Esophagus muscularis mucosa (tissue), 4 donors: ENCODE measurements at places on chromosomes 1 and 21. TPM values are rescaled to one million over a fixed set of nuclear protein-coding genes. Genes with fewer than 3 reads are reported as not detected.

DNA sequence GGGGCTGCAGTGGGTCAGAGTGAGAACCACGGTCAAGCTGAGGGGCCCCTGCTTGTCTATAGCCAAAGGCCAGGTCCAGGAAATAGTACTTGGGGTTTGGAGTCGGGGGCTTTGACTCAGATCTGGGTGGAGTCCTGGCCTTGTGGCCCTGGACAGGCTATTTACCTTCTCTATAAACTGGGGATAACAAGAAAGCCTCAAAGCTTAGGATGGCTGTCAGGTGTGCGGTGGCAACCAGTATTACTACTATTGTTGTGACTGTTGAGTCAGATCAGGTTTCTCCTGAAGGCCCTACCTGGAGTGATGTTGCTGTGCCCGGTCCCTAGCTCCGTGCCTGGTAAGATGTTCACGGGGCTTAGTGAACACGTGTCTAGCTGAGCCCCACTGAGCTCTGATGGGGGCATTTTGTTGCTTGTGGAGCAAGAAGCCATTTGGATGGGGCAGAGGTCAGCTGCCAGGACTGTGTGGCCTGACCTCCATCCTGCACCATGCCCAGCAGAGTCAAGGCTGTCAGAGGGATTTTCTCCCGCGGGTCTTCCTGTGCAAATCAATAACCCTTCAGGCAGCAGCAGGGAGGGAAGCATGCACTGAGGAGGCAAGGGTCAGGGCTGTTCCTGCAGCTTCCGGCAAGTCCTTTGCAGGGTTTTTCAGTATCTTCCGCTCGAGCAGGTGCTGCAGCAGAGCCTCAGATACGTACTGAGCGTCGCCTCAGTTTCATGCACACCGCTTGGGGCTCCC, 170.3 kb downstream of the CAMTA1 start:
- no peak for DNase-seq

DNA sequence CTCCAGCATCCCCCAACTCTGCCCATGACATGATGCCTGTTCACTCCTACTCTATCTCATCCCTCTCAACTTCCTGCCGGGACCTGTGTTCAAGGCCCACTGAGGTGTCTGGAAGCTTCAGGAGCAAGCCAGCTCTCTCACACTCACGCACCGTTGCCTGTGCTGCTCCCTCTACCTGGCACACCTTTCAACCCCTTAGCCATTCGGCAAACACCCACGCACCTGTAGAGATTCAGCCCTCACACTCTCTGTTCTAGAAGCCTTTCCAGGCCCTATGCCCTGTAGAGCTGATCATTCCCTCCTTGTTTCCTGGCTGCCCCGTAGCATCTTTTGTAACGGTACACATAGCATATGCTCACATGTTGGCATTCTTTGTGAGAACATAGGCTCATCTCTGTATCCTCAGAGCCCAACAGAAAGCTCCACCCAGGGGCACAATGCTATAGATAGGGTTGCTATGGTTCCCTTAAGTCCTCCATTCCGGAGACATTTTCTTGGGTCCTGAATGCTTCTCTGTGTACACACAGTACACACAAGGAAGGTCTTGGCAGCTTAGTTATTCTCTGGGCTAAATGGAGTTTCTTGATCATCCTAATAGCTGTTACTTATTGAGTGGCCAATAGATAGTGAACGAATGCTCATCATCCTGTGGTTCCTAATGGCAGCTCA, 1.3 kb downstream of the C8B start:
- DNase-seq: no peak

- no peak for DNase-seq
These were observed 486.3 kb downstream of the NPHP4 start for GRCh38 chr1:5505944-5506343.

DNA sequence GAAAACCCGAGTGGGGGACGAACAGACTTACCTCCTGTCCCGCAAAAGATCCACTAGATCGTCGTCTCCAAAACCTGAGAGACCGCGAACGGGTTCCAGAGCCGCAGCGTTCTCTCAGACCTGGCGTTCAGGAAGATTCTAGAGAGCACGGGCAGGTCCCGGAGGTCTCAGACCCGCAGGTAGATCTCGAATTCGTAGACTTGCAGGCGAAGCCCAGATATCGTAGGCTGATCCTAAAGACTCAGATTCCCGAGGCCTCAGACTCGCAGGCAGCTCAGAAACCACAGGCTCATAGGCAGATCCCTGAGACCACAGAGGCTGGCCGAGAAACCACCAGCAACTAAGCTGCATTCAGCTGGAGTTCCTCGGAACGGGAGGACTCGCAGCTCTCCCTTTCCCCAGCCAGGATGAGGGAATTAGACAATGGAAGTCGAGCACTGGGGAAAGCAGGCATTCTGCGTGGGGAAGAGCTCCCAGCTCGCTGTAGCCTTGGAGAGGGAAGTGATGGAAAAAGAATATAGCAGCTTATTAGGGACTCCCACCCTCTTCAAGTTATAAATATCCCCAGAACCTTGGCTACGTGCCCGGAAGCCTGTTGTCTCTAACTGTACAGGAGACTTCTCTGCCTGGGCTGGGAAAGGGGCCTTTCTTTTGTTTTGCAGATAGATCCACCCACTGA, at the start of gene ZNF436:
Gene ZNF436 (minus strand): TSS at position 502 of the 679 bp plus-strand sequence. CDS start 1,831 bp downstream, outside the sequence.
- no peak for DNase-seq

- DNase-seq: no peak
These were observed 80.4 kb upstream of the C1orf87 start for GRCh38 chr1:60153961-60154360.

DNA sequence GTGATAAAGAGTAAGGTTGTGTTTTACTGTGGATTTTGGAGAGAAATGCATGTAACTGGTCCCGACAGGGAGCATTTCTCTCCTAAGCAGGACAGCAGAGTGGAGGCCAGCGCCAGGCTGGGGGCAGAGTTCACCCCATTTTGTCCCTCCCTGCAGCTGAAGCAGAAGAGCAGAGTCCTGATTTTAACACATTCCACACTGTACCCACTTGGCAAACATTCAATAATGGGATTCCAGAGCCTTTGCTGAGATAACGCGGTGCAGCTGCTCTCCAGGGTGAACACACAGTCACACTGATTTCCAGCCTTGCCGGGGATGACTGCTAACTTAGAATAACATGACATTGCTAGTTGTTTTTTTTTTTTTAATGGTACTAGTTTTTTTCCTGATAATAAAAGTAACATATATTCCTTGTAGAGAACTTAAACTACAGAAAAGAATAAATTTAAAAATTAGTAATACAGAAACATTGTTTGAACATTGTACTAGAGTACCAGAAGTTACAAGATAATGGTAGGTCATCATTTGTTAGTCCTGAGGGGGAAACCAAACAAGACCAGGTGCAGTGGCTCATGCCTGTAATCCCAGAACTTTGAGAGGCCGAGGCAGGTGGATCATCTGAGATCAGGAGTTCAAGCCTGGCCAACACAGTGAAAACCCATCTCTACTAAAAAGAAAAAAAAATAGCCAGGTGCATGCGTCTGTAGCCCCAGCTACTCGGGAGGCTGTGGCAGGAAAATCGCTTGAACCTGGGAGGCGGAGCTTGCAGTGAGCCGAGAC, 77.2 kb downstream of the SCCPDH start:
- DNase-seq: no peak

DNA sequence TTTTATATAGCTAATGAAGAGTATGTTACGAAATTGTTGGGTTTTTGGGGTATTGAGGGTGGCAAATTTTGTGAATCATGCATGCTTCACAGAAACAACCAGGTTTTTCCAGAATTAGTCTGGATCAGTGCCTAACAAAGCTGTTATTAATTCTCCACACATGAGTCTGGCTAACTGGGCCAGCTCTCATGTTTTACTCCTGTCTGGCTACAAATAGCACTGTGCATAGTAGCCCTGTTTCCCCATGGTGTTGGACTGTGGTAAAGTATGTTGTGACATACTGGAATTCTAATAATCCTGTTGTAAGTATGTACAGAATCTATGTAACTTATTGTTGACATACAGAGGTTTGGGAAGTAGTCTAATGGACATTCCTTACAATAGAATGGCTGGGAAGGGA, 35.8 kb downstream of the S100B start:
- no peak for DNase-seq

GRCh38 chr21:45163413-45164123, 89.2 kb downstream of the ADARB1 start:
- DNase-seq: peak; percentile 75

DNA sequence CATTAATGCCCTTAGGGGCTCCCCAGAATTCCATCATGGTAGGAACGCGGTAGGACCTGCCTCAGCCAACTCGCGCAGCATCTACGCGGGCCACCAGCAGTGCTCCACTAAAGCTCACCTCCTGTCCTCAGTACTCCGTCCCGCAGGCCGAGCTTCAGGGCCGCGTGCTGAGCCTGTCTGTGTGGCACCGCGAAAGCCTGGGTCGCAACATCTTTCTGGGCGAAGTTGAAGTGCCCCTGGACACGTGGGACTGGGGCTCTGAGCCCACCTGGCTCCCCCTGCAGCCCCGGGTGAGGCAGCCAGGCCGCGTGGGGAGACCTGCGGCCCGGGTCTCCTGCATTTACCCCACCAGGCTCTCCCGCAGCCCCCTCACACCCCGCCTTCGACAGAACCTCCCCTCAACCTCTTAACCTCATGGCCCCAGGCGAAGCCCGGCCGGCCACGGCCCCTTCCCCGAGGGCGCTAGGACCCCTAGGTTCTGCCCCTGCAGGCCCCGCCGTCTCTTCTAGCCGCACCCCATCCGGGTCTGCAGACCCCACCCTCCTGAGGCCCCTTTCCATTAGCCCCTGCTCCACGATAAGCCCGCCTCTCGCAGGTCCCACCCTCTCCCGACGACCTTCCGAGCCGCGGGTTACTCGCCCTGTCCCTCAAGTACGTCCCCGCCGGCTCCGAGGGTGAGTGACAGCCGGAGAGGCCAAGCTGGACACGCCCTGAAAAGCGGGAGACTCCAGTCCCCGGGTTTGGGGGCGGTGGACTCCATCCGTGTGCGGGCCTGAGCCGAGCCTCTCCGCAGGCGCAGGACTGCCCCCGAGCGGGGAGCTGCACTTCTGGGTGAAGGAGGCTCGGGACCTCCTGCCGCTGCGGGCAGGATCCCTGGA, 9.1 kb downstream of the SYTL1 start:
- DNase-seq: no peak

GRCh38 chr1:47436979-47437446, 831 bp upstream of the FOXD2 start:
- no peak for DNase-seq

DNA sequence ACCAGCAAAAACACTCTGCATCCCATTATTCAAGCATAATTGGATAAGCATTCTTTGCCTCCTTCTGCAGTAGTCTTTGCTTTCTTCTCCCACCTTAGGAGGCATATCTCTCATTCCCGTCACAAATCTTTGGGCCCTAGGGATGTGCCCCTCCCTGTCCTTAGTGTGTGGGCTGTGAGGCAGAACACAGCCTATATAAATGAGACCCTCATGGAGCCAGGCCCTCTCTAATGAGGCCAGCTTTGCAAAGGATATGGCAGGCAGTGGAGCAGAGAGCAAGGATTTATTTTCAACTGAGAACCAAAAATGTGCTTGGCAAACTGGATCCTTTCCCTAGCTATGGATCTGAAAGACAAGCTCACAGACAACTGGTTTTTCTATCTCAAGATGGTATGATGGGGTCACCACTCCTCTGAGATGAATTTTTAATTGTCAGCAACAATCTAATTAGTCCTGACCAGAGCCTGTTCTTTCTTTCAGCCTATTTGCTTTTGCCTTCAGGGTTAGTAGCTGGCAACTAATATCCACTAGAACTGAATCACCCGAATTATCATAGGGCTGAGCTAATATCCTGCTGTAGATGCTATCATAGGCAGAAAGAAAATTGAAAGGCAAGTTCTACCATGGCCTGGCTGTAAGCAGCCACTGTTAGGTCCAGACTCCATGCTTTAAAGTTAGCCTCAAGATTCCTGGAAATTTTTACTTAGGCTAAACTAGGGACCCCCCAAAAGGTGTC, 134.2 kb downstream of the SYT2 start:
- DNase-seq: no peak

DNA sequence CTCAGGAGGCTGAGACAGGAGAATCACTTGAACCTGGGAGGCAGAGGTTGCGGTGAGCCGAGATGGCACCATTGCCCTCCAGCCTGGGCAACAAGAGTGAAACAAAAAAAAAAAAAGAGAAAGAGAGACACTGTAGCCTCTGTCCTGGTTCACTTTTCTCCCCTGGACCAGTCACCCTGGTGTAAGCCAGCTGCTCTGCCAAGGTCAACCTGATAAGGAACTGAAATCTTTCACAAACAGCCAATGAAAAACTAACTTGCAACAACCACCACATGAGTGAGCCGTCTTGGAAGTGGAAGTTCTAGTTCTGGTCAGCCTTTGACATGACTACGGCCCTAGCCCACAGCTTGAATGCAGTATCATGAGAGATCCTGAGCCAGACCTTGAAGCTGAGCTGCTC, 36.8 kb upstream of the CXADR start:
- DNase-seq: no peak

- no peak for DNase-seq
These were observed 24.8 kb downstream of the IVNS1ABP start for GRCh38 chr1:185292237-185292636.

DNA sequence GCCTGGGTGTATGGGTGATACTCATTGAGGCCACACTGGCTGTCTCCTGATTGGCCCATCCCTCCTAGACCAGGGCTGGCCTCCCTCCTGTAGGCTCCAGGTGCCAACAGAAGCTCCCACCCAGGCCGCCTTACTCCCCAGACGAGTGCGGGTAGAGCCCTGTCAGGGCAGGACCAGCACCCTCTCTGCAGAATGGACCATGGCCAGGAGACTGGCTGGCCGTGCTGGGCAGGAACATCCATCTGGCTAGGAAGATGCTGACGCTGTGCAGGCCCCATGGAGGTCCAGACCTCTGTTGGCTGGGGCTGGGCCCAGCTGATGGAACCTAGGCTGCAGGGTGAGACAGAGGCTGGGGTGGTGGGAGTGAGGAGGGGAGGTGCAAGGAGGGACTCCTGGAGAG, 25.0 kb upstream of the EPB41 start:
- no peak for DNase-seq

- no peak for DNase-seq
These were observed 554.2 kb downstream of the NUF2 start for GRCh38 chr1:163875927-163876320.

DNA sequence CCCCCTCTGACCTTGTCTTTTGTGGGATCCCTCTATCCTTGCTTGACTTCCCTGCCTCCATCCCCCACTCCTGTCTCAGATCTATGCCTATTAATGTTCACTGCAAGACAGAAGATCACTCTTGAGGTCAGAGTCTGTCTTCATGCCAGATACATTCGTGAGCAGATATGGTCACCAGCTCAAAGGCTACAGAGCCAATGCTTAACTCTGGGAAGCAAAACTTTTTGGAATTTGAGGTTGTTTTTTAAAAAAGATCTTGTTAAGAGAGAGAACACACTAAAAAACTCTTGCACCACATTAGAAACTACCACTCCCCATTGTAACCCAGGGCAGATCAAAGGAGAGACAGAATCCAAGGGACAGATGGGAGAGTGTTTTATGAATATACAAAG, 17.1 kb upstream of the A3GALT2 start:
- no peak for DNase-seq

GRCh38 chr1:161929137-161929536, 94.5 kb downstream of the OLFML2B start:
- DNase-seq: no peak

Gene EPHB2
- 1.8 TPM for total RNA-seq

Gene LCE2B
- total RNA-seq: not detected

Gene FOXE3
- not detected for total RNA-seq

Gene PM20D1
- not detected for total RNA-seq
